ENCODE measurements at places on chromosomes 11 and 22.

- no peak for DNase-seq
Measured at GRCh38 chr22:31044262-31044861, 36.8 kb upstream of the SMTN start.

DNA sequence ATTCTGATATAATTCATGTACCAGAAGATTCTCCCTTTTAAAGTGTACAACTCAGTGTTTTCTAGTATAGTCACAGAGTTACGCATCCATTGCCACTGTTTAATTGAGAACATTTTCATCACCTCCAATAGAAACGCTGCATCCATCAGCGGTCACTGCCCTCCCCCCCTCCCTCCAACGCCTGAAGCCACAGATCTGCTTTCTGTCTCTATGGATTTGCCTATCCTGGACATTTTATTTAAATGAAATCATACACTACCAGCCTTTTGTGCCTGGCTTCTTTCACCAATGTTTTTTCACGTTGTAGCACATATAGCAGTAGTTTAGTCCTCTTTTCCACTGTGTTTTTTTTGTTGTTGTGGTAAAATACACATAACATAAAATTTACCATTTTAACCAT lies 22.8 kb downstream of the TCP11L1 start:
- DNase-seq, result no peak

DNA sequence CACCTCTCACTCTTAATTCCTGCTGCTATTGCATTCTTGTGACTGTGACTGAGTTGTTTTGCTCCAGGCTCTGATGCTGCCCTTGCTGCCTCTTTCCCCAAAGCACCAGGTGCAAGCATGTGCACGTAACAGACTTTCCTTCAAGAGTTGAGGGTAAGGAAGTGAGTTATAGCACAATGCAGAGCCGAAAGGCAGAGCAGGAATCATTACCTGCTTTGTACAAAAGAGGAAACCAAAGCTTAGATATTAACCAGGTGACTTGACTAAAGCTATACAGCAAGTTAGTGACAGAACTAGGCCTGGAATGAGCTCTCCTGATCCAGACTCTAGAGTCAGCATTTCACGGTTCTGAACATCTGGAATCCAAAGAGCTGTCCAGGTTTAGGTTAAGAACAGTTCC lies 33.6 kb downstream of the NEU3 start:
- DNase-seq, result no peak

DNA sequence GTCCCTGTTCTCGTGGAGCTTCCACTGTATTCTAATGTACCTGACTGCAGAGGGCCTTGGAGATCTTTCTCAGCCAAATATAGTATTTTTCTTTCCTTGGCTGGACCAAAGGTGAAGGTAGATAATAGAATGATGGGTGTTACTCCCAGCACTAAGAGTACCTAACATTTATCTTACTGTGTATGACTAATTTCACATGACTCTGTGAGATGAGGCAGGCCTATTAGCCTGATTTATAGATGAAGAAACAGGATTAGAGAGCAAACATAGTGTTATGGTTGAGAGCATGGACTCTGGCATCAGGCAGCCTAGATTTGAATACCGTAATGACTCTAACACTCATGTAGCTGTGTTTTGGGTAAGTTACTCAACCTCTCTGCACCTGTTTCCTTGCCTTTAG lies 2.7 kb downstream of the ACO2 start:
- no peak for DNase-seq

DNA sequence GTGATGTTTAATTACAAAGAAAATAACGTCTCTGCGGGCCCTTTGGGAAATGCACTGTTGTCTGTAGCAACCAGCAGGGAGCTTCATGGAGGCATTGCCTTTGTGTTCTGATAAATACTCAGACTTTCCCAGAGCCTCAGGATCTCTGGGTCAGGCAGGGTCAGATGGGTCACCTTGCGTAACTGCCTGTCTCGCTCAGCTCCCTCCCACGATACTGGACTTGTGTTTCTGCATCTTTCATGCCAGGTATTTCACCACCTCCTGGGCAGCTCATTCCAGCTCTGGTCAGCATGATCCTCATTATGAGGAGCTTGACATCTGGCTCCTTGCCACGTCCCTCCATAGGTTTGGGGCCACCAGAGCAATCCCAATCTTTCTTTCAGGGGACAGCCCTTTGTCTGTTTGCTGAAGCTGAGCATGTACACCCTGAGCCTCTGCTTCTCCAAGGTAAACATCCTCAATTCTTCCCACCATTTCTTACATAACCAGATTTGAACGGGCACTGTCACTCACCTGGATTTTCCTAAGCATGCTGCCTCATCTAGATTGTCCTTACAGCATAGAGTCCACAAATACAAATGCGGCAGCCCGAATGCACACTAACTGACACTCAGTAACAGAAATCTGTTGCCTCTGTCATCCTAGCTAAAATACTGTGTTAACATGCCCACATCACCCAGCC lies 162.3 kb downstream of the LARGE1 start:
- DNase-seq, result no peak

- DNase-seq, result no peak
Measured at GRCh38 chr11:93166194-93166593, 31.6 kb downstream of the SLC36A4 start.

DNA sequence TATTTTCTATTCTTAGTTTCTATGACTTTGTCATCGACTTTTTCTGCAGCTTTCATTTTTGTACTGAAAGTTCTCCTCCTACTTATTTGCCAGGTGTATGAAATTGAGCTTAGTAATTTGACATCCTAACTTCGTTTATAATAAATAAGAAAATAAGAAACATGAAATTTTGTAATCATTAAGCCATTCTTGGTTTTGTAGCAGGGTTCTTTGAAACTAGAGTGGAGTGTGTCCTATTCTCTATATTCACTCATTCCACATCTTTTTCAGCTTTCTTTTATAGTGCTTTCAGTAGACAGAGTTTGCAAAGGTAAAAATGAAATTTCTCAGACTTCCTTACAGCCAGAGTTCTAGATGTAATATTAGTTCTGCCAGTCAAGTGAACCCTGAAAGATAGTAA lies 47.8 kb downstream of the FANCF start:
- DNase-seq, result no peak

GRCh38 chr11:31819621-31820437 lies 8.7 kb upstream of the PAX6 start:
- no peak for DNase-seq

DNA sequence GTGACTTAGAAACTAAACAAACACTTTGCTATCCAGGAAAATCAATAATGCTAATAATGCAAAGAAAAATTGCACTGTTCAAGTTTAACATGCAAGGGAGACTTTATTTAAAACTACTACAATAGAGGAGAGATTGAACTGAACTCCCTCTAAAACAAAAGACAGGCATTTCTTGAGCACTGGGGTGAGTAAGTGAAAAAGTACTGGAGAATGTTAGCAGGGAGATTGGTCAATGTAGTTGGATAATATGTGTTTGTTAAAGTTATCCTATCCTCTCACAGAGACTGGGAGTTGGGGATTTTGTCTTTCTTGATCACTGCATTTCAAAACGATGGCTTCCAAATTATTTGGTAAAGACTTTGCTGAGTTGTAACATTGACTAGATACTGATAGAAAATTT lies 77.6 kb downstream of the LUZP2 start:
- no peak for DNase-seq

DNA sequence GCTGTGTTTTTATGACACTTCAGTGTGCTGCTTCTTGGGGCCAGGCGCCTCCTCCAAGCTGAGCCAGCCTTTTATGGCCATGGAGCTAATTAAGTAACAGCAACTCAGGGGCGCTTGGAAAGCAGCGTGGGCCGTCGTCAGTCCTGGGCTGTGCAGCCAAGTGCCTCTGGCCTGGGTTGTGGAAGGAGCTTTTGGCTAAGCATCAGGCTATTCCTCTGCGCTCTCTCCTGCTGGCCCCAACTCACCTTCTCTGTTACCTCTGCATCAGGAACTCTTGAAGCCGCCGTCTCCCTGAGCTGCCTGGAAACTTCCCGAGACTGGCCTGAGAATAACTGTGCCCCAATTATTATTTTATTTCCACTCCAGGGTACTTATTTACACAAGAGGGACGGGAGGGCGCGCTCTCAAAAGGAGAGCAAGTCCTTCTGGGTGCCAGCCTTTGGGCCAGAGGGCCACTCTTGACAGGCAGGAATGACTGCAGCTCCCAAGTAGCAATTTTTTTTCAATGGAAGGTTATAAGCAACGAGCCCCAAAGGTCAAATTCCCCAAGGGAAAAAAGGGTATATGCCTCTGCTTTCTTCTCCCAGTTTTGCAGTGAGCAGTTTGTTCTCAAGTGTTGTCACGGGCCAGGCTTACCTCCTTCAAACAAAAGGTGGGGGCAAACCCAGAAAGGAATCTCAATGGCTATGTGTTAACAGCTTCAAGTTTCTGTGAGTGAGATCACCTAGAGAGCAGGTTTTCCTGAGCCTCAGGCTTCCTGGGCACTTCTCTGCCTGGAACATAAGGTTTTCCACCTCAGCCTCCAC lies 38.5 kb upstream of the NAV2 start:
- DNase-seq, result no peak

DNA sequence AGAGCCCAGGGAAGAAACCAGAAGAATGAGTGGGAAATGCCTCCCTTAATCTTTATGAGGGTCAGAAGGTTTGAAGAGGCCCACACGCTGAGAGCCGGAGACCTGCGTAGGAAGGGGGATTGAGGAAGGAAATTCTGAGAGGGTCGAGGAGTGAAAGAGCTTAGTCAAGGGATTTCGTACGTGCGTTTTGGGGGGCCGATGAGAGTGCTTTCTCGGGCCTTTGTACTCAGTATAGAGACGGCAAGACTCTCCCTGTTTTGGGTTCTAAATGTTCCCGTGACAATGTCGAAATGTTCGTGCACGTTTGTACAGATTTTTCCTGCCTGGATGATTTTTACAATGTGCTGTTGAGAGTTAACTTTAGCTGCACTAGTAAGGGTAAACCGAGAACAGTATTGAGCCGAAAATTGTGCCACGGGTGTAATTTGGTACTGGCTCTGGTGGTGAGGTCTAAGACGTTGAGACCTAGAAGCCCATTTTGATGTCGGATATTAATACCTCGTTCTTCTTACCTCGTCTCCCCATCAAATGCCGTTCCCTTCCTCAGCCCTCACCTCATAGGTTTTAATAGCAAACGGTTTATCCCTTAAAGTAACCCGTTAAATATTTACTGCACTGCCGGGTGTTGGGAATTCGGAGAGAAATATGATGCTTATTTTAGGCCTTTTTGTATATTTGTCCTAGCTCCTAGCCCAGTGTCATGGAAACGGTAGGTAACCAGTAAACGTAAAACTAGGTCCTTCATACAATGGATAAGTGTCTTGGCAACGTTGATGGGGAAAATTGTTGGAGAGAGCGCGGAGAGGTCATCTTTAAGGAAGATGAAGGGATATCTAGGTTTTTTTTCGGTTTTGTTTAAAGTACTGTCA lies 734 bp downstream of the C11orf58 start:
- DNase-seq, result no peak

DNA sequence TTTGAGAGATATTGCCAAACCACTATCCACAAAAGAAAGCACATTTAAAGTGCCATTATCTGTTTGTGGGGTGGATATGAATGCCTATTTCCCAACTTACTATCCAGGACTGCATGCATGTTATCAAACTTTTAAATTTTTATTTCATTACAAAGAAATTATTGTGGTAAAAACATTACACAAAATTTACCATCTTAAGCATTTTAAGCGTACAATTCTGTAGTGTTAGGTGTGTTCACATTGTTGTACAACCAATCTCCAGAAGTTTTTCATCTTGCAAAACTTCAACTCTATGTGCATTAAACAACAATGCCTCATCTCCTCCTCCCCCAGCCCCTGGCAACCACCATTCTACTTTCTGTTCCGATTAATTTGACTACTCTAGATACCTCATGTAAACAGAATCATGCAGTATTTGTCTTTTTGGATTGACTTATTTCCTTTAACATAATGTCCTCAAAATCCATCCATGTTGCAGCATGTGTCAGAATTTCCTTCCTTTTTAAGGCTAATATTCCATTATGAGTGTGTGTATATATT lies 17.6 kb upstream of the CD44 start:
- no peak for DNase-seq

GRCh38 chr22:39170825-39171622 lies 18.5 kb upstream of the CBX7 start:
- peak; percentile 86 for DNase-seq

DNA sequence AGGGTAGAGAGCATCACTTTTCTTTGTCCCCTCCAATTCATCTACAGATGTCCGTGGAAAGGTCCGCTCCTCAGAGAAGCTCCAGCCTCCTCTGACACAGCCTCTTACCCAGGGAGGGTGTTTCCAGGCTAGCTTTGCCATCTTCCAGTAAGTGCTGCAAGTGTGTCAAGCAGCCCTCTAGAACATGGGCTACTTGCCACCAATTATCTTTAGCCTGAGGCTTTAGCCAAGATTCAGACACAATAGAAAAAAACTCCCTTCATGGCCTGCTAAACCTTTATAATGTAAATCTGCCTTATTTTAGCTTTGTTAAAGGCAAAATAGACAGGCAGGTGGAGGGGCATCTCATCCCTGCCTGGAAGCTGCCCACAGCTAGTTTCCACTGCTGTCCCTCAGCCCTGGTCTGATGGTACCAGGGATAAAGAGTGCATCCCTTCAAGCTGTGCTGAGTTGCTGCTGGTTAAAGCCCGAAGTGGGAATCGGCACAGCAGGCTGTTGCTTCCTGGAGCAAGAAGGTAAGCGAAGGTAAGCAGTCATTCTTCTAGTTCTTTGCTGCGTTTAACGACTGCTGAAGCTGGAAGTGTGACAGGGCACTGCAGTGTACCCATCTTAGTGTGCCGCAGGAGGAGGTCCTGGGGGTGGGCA lies 190.1 kb upstream of the E2F8 start:
- DNase-seq, result no peak

DNA sequence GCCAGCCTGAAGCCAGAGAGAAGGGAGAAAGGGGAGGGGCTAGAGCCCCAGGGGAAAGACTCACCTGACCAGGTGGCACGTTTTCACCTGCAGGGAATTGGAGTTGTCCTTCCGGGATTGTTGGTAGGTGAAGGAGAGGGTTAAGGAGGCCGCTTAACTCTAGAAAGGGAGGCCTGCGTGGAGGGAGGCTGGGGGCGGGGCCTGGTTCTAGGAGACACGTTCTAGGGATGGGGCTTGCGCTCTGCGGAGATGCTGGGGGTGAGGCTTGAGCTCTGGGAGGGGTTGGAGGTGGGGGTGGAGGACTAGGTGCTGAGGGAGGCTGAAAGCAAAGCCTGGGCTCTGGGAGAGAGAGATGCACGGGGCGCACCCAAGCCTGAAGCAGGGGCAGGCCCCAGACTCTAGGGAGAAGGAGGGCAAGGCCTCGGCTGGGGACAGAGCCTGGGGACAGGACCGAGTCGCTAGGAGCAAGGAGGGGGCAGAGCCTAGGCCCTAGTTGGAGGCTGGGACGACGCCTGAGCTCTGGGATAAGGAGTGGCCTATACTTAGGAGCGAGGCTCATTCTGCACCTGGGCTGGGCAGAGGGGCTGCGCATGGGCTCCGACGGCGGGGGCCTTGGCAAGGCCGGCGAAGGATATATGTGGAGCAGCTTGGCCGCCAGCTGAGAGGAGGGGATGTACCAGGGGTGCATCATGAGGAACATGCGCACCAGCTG lies 2.4 kb downstream of the RASGRP2 start:
- DNase-seq, result no peak

- DNase-seq, result no peak
Measured at GRCh38 chr11:5527716-5528115, 11.2 kb upstream of the UBQLNL start.

GRCh38 chr22:25909614-25910387 lies 167.8 kb downstream of the MYO18B start:
- no peak for DNase-seq

All from effector memory CD8-positive, alpha-beta T cell (primary cell).